ENCODE measurements at places on chromosomes 5 and 9.
A peak's percentile ranks its signal among the peaks of the same experiment; 100 is the strongest.

GRCh38 chr5:146704949-146705665, 173.4 kb downstream of the PPP2R2B start:
- H3K4me1 ChIP-seq = peaks cover 9% of the 10 kb centered on the region
- no peak overlapping the region for H3K4me3 ChIP-seq
- no peaks in the 10 kb centered on the region for H3K36me3 ChIP-seq
- no peak overlapping the region for H3K27ac ChIP-seq

- H3K4me3 ChIP-seq = no peak overlapping the region
- no peak overlapping the region for H3K27ac ChIP-seq
- no peaks in the 10 kb centered on the region for H3K4me1 ChIP-seq
Measured at GRCh38 chr5:15286650-15287049, 213.3 kb upstream of the FBXL7 start.

DNA sequence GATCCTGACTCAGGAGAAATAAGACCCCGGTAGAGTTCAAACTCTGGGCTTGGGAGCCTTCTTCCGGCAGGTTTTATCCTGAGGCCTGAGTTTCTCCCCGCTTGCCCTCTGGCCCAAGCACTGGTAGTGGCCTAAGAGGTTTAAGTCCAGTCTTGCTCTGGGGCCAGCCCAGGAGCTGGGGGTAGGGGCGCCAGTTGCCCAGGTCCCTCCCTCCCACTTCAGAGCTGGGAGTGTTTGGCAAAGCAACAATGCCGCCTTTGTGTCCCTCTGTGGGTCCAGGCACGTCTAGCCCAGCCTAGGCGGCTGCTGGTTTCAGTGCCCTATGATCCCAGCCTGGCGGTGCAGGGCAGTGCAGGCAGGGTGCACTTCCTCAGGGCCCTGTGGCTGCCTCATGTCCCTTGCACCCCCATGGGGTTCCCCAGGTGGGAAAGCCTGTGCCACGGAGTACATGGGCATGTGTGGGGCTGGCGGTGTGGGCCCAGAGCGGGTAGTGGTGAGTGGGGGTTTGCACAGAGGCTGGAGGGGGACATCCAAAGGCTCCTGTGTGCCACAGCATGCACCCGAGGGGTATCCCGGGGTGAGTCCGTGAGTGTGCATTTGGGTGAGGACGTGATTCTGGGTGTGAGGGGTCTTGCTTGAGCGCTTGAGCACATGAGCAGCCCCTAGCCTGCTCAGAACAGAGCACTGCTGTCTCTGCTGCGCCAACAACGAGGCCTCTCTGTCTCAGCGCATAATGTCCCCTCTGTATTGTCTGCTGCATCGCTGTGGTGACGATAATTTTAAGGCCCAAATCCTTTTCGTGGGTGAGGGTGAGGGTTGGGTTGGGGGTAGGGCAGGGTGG, 61.7 kb upstream of the PSD2 start:
- peaks cover 18% of the 10 kb centered on the region for H3K4me1 ChIP-seq
- H3K36me3 ChIP-seq = peaks cover 5% of the 10 kb centered on the region
- H3K4me3 ChIP-seq = peak overlapping the region; percentile 56
- no peaks in the 10 kb centered on the region for H3K27me3 ChIP-seq
- peak overlapping the region; percentile 81 for H3K27ac ChIP-seq

DNA sequence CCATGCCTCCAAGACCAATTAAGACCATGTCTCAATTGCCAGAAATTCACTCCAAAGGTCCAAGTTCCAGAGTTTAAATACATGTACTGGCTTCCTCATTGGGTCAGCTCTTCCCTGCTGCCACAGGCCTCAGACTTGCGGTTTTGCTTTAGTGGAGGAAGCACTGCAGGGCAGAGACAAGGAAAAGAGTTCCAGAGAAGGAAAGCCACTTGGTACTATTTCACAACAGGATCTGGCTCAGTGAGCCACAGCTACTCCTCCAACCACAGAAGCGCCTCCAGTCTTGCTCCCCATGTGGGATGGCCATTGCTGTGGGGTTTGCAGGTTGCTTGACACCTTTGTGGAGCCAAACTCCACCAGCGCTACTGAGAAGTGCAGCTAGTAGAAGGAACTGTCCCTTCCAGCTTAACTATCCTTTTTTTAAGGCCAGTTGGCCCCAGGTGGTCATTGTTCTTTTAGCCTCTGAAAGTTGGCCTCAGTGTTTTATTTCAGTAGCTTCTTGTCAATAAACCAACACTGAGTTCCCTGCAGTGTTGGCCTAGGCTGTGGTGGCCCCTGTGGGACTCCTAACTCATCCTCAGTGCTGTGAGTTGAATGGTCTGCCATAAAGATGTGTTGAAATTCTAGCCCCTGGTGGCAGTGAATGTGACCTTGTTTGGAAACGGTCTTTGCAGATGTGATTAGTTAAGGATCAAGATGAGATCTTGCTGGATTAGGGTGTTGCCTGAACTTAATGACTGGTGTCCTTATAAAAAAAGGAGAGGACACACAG, 93.7 kb upstream of the DAP start:
- no peaks in the 10 kb centered on the region for H3K4me1 ChIP-seq
- H3K27ac ChIP-seq = no peak overlapping the region
- H3K27me3 ChIP-seq = peaks cover 100% of the 10 kb centered on the region
- no peak for DNase-seq

GRCh38 chr5:74017112-74017511, 391.1 kb downstream of the ARHGEF28 start:
- no peak overlapping the region for H3K4me3 ChIP-seq
- H3K27ac ChIP-seq = peak overlapping the region; percentile 11
- DNase-seq = peak; percentile 75
- peaks cover 24% of the 10 kb centered on the region for H3K4me1 ChIP-seq
- no peaks in the 10 kb centered on the region for H3K36me3 ChIP-seq
